ENCODE measurements at places on chromosomes 11 and 22.

GRCh38 chr11:86292912-86293616, 9.0 kb upstream of the HIKESHI start:
- DNase-seq = no peak

- DNase-seq = no peak
Observed at GRCh38 chr22:43926349-43926710, 2.7 kb downstream of the PNPLA3 start.

GRCh38 chr11:19673924-19674729, 38.5 kb upstream of the NAV2 start:
- peak; percentile 77 for DNase-seq

GRCh38 chr11:45665933-45666647, 668 bp upstream of the CHST1 start:
- DNase-seq = no peak

- DNase-seq = no peak
Observed at GRCh38 chr22:42895541-42895981, 38.5 kb upstream of the ARFGAP3 start.

DNA sequence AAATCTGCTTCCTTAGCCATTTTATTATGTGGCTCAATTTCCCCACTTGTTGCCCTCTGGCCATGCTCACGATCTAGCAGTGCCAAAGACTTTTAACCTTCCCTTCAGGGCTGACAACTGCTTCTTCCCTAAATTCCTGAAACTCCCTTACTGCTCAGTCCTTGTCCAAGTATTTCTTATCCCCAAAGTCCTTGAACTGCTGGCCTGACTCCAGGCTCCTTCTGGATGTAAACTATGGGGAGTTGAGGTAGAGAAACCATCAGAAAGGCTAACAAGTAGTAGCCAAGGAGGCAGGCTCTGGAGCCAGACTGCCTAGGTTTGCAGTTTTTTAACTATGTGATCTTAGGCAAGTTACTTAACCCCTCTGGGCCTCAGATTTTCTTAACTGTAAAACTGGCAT, 258.7 kb upstream of the CCDC90B start:
- DNase-seq = no peak

GRCh38 chr11:28520291-28520690, 412.1 kb downstream of the METTL15 start:
- DNase-seq = no peak

GRCh38 chr11:126375726-126376125, 20.2 kb downstream of the ST3GAL4 start:
- DNase-seq = no peak

DNA sequence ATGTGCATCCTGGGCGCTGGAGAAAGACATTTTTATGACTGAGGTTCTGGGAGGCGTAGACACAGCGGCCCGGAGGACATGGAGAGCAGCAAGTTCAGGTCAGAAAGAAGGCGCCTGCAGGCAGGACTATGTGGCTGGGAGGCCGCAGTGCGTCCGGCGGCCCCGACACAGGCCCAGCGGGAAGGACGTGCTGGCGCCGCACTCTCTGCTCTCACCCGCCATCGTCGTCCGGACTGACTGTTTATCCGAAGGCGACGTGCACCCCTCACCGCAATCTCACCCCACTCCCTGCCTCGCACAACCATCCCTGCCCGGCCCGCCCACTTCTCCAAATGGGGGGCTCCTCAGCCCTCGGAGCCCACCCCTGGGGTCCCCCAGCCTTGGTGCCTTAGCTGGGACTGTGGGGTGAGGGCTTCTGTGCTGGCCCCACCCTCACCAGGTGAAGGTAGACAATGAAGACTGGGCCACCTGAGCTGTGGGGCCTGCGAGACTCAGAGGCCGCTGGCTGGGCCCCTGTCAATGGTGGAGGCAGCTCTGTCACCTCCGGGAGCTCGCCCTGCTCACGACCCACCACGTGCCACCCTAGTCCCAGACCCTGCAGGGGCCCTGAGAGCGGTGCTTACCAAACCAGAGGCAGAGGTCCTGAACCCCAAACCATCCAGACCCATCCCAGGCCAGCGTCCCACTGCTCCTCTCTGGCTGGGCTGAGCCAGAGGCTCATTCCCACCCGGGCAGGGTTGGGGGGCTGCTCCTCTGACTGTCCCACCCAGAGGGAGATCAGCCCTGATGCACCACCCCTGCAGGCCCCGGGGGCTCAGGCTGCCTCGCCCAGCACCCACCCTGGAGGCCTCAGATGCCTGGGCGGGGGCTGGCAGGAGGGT, 16.2 kb upstream of the MUC5B start:
- no peak for DNase-seq

- DNase-seq = no peak
Observed at GRCh38 chr11:74024261-74025029, 15.6 kb upstream of the UCP3 start.

- peak; percentile 60 for DNase-seq
Observed at GRCh38 chr11:113014262-113015097, 53.3 kb downstream of the NCAM1 start.

DNA sequence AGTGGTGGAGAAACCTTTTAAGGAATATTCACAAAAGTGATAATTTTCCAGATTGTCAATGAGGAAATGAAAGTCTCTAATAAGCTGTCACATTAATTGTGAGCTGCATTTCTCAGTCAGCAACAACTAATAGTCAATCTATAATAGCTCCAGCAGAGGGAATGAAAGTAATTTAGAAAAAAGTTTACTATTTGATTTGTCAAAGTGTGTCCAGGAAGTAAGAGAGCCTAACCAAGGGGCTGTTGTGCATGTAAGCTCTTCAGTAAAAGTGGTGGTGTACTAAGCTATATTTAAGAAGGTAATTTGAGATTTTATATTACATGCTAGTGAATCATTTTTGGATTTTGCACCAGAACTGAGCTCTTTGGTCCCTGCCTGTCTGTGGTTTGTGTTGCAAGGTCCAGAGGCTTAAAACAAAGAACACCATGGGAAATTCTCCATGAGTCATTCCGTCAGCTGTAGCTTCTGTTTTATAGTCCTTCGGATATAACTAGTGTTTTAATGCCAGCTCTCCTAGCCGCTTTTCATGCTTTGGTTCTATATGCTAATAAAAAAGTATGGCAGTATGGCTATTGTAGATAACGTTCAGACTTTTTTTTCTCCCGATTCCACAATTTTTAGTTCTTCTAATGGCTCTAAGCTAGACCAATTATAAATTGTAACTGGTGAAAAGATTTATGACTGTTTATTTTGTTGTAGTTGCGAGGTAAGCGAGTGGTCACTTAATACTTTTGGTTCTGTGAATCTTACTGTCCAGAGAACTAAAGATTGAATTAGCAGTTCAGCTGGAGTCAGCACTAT, 64.6 kb downstream of the ARHGEF12 start:
- no peak for DNase-seq

GRCh38 chr11:26753723-26754504, 32.1 kb upstream of the SLC5A12 start:
- peak; percentile 63 for DNase-seq

- DNase-seq = no peak
Observed at GRCh38 chr22:43213051-43213450, 26.1 kb upstream of the TTLL12 start.

DNA sequence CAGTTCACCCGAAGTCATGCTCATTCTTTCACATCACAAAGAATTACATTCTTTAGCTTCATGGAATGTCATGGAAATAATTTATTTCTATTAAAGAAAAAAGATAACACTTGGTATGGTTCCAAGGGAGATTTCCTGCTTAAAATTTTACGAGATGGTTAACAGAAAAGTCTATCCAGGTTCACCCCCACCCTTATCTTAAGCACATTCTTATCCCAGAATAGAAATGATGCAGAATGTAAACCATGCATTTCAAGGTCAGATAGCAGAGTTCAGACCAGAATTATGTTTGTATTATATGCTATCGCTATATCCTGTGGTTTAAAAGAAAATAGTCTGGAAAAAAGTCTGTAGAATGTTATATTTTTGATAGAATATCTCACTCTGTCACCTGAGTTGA, 58.7 kb downstream of the GAS2 start:
- DNase-seq = no peak

- peak; percentile 91 for DNase-seq
Observed at GRCh38 chr11:119671561-119672015, 57.4 kb downstream of the NECTIN1 start.

GRCh38 chr22:46673662-46674236, 53.6 kb downstream of the GRAMD4 start:
- no peak for DNase-seq

DNA sequence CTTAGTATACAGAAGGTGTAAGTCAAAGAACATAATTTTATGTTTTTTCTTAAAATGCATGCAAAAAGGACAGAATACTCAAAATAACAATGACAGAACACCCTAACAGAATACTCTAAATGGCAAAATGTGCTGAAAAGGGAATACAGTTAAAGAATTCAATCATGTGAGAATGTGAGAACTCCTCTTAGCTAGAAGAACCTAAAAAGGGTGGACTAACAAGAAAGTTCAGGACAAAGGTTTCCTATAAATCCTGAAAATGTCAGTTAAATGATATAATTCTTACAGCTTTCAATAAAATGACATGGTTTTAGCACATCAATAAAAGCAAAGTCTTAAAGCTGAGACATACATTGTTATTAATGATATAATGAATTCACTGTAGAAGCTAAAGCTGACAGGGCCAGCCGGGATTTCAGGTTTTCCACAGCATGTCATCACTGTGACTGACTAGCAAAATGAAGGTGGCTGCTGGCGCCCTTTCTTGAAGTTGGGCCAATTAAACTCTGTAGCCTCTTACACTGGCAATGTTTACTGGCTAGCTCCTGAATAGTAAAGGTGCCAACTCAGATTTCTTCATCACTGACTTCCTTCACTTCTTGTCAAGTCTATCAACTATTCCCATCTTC, 244.4 kb downstream of the TTC28 start:
- no peak for DNase-seq
